ENCODE measurements at places on chromosomes 5 and 9.

DNA sequence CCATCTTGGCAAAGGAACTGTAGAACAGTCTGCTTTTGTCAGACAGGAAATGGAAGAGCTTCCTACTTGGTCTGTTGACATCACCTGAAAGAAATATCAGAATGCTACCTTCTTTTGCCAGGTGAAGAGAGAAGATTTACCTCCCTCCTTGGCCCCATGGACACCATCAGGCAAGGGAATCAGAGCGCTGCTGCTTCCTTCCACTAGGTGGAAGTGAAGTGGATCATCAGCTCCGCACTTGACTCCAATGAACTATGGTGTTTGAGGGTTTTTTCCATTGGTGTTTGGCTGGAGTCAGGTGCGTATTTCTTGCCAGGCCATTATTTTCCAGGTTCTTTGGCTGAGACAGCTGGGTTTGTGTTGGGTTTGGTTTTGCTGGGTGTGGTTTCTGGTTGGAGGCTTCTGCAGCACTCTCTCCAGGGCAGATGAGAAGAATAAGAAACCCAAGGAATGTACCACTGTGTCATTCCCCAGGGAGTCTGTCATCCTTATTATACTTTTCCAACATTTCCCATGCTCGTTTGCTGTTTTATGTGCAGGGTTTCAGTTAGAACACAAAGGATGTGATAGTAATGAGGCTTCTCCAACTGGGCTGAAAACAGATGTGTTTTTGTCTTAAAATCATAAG, 12.4 kb downstream of the SPATA31E1 start:
- DNase-seq = peak; percentile 53

- peak; percentile 67 for DNase-seq
Measured at GRCh38 chr5:154179846-154180710, 10.5 kb upstream of the GALNT10 start.

GRCh38 chr5:138517437-138517836, 25.6 kb downstream of the ETF1 start:
- DNase-seq = no peak

DNA sequence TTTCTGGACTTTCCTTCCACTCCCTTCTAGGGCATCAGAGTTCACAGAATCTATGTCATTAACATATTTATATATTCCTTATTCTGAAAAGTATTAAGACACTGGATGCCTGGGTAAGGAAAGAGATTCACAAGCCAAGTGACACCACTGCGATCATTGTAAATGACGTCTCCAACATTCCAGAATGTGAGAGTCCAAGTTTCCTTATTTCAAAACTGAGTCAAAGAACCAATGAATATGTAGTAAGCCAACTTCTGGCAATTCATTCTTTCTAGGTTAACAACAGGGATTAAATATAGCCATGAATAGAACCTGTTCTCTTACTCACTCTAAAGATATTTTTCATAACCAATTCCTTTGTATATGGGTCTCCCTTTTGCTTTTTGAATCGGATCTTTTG, 18.1 kb downstream of the RAI14 start:
- DNase-seq = peak; percentile 96

DNA sequence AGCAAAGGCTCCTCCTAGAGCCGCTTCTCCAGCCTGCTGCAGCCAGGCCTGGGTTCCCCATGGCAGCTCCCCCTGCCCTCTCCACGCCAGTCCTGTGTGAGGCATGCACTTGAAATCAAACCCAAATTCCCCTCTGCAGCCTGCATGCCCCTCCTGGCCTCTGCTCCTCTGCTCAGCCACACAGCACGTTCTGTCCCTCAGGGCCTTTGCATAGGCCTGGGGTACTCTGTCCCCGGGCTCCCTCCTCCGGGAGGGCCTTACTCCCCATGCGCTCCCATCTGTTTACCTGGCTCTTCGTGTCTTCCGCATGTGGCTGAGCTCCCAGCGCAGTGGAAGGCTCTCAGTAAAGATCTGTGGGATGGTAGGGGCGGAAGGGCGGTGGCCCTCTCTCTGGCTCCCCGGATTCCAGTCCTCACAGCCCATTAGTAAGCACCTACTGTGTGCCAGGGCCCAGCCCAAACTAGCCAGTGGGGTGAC, 203.5 kb upstream of the IER5L start:
- DNase-seq = no peak

DNA sequence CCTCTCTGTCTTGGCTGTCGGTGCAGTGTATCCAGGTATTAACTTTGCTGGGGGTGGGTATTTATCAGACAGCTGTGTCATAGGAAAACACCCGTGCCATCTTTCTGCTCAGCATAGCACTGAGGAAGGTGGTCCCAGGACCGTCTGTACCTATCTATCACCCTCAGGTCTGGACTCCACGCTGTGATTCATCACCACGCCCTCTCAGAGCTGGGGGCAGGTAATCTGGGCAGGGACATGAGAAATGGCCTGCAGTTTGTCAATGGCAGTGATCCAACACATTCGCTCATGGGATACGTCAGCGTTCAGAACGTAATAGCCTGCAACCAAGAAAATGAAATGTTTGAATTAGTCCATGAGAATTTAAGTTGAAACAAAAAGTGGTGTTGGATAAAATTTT, 151.6 kb upstream of the MAP1B start:
- DNase-seq = no peak

DNA sequence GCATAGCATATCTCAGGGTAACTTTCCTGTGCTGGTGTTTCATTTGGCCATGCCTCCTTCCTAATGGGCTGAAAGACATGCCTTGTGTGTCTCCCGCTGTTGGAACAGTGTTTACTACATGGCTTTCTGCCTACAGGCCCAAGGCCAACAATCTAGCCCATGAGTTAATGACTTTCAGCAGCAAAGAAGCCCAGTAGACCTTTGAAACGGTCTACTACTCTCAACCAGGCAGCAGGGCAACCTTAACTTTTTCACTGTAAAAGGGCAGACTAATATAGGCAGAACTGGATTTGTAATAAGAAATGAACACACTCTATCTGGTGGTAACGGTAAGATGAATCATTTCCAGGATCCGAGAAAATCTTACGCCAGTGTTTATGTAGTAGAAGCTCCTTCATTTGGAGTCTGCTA, 21.0 kb downstream of the C5orf15 start:
- peak; percentile 21 for DNase-seq

DNA sequence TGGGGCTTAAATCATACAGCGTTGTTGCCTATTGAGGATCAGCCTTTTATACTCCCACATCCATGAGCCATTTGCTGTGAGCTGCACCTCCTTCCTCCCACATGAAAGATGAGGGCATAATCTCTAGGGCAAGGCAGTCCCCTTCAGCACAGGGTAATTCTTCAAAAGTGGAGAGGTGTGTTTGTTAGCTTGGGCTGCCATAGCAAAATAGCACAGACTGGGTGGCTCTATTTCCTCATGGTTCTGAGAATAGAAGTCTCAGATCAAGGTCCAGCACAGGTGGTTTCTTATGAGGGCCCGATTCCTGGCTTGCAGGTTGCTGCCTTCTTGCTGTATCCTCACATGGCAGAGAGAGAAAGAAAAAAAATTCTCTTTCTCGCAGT, 121.8 kb upstream of the SLC12A2 start:
- DNase-seq = no peak

DNA sequence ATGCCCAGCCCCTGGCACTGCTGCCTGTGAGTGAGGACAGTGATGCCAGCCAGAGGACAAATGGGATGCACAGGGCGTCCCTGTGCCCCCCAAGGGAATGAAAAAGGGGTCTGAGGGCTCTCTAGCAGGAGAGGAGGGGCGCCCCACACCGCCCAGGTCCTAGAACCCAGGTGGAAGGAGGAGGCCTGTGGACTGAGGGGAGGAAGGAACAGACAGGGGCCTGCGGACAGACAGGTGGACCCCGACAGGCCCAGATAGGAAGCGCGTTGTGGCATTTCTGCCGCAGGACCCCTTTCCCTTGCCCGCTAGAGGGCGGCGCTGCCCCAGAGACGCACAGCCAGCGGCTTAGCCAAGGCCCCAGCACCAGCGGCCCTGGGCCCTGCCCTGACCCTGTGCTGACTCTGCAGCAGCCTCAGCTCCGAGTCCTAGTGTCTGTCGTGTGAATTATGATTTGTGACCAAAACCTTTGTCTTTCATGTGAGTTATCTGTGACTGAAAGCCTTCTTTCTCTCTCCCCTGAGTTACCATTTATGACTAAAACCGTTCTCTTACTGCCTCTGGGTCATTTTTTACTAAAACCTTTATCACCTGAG, 30.7 kb downstream of the TRIP13 start:
- peak; percentile 65 for DNase-seq

DNA sequence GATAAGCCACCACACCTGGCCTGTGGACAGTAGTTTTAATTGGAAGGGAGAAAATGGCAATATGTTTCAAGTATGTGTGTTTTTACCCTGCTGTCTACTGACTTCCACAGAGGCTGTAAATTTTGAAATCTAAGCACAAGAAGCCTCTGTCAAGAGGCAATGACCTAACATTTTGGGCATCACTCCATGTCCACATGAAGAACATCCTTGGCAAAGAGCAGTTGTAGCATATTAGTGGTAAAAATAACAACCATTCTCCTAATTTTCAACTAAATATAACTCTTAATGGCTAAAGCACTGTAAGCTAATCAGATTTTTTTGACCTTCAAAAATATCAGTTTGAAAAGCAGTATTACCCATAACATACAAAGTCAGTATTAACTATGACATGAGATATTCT, 100.3 kb upstream of the APC start:
- peak; percentile 49 for DNase-seq

DNA sequence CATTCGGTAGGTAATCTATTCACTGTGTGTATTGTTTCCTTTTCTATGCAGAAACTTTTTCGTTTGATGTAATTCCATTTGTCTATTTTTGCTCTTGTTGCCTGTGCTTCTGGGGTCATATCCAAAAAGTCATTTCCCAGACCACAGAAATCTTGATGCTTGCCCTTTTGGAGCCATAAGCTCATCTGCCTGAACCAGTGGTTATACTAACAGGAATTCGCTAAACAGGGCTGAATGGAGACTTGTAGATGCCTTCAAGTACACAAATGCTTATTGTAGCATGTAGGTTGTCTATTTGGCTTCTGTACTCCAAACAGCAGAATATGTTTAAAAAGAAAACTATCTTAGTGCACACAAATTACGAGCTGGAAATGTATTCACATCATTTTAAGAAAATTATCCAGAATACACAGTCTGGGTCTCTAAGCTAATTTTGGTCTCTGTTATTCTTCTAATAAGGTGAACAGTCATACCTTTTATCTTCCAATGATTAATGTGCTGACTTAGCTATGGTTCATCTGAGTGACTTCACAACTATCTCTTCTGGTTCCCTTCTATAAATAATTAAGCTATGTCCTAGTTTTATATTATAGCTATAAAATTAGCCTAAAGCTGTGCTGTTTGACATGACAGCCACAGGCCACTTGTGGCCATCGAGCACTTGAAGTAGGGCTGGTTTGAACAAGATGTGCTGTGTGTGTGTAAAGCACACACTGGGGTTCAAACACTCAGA, 87.6 kb downstream of the DAPK1 start:
- DNase-seq = peak; percentile 13

GRCh38 chr5:56207537-56207936, 25.6 kb downstream of the ANKRD55 start:
- DNase-seq = no peak

DNA sequence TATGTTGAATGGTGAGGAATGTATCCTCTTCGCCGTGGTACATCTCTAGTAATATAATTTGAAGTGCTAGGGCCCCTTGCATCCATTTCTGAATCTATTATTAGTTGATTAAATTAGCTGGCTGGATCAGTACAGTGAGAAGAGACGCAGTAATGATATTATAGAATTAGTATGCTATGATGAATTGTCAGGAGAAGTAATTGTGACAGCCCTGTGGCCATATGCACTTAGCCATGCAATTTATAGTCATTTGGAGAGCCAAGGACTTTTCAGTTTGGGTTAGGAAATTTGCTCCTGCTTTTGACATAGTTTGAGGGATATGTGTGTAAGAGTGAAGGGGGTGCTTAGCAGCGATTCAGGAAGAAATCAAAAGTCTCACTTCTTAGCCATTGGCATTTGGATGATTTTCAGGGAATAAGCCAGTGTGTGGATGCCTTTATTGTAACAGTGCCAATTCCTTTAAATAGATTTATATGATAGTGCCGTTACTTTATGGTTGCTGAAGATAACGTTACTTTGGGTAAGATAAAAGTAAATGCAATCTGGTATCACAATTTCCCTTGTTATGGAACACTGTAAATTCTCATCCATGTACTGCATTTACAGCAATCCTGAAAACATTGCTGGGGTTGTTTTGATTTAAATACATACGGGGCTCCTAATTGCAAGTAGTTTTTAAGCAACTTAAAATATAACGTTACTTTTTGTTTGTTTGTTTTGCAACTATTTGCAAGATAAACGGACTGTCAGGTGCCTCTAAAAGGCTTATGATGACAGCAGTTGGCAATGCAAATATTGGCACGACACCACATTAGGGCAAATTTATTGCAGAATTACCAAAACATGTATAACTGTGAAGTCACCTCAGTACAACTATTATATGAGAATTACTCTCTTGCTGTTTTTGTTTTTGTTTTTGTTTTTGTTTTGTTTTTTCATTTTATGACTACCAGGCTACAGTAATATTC, 875.4 kb upstream of the WWC1 start:
- no peak for DNase-seq

DNA sequence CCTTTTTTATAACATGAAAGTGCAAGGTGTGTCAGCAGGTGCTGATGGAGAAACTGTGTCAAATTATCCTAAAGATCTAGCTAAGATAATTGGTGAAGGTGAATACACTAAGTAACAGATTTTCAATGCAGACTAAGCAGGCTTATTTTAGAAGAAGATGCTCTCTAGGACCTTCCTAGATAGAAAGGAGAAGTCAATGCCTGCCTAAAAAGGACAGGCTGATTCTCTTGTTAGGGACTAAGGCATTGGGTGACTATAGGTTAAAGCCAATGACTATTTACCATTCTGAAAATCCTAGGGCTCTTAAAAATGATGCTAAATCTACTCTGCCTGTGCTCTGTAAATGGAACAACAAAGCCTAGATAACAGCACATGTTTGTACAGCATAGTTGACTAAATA, 1682.4 kb downstream of the MAT2B start:
- no peak for DNase-seq

DNA sequence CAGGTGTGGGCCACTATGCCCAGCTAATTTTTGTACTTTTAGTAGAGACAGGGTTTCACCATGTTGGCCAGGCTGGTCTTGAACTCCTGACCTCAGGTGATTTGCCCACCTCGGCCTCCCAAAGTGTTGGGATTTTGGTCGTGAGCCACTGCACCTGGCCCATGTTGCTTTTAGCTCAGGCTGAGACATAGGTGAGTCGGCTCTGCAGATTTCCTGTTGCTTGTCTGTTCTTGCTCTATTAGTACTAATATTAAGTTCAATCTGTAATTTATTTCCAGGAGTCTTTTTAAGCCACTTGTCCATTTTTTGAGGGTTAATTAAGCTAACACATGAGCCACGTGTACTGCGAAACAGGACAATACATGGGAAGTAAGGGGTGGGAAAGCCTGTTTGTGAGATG, 21.4 kb upstream of the BASP1 start:
- DNase-seq = no peak
